ENCODE measurements at places on chromosomes 6 and 20.

GRCh38 chr6:8075185-8075584, 11.0 kb upstream of the BLOC1S5 start:
- DNase-seq: no peak

DNA sequence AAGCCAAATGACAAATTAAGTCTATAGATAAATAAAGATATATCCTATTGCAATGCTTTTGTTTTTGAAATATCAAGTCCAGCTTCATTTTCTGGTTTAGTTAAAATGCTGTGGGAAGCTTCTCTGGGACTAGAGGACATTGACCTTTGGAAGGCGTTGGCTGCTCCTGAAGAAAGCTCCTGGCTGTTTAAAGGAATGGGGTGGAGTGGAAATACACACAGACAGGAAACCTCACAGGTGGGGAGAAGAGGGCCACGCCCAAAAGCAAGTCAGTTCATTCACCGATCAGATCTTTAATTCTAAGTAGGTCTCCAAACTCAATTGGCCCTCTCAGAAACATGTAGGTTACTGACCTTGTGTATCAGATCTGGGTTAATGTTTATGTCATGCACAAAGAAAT, 59.6 kb downstream of the SPTLC3 start:
- DNase-seq: no peak

GRCh38 chr6:163804991-163805390, 390.5 kb downstream of the QKI start:
- no peak for DNase-seq

GRCh38 chr6:11609324-11610071, 71.9 kb downstream of the TMEM170B start:
- no peak for DNase-seq

GRCh38 chr6:13666194-13667105, 45.2 kb downstream of the RANBP9 start:
- no peak for DNase-seq

GRCh38 chr6:71499667-71500066, 211.1 kb downstream of the OGFRL1 start:
- no peak for DNase-seq

DNA sequence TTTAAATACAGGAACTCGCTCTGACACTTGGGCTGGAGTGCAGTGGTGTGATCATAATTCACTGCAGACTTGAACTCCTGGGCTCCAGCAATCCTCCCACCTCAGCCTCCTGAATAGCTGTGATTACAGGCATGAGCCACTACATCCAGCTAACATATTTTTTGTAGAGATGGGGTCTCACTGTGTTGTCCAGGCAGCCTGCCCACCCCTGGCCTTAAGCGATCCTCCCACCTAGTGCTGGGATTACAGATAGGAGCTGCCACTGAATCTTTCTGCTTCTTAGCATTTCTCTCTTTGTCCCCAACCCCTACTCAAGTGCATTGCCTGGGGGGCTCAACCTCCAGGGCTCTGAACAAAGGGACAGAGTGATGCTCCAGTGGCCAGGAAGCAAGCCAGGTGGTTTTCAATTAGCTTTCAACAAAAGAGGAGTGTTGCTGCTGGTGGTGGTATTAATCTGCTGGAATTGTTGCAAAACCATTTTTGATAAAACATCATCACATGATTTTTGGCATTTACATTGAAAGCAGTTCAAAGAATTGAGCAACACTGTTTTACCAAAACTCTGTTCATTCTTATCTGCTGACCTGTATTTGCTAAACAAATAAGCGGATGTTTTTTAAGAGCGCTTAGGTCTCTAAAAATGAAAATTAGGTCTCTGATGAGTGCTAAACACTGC, 40.4 kb upstream of the BPIFA2 start:
- no peak for DNase-seq

DNA sequence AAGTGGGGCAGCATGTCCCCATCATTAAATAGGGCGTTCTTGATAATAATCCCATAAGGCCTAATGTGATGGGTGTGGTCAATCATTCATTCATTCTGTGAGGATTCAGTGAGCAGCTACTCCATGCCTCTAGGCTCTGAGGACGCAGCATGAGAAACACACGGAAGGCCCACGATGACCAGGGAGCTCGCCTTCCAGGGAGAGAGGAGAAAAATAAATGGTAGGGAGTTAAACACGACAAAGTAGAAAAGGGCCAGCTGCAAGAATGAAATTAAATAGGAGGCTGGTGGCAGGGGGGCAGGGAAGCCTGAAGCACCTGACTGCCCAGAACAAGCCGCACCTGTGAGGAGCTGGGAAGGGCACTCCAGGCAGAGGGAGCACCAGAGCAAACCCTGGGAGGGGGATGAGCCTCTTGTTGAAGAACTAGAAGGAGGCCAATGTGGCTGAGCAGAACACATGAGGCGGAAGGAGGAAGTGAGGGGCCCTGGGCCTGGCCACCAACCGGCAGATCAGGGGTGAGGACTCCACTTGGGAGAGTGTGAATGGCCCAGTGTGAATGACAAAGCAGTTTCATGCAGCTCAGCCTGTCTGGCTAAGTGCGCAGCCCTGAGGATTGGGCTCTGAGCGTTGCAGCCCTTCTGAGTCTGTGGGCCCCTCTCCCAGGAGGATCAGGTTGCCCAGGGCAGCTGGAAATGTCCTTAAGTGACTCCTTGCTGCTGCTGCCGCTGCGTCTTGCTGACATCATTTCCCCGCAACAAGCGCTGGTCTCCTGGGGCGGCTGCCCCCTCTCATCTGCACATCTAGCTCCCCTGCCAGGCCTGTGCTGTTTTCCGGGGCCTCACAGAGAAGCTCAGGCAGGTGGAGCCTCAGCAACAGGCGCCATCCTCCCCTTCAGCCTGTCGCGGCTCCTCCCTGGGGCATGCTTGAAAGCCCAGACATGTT, 99.9 kb downstream of the CDH26 start:
- DNase-seq: no peak

DNA sequence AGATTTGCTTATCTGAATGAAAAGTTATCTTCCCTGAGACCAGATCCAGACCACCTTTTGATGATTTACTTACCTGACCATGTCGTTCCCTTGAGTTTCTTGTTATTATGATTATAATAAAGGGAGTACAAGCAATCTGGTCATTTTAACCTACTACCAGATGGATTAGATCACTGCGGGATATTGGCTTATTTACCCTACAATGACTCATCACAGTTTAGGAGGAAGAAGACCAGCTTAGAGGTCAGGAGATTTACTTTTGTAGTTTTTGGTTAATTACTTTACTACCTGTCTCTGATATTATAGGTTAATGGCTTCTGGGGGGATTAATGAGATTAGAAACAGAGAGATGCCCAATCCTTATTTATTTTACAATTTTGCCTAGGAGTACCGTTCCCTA, 10.7 kb downstream of the PKIB start:
- DNase-seq: no peak

GRCh38 chr6:74735304-74735703, 470.5 kb downstream of the COL12A1 start:
- DNase-seq: no peak

DNA sequence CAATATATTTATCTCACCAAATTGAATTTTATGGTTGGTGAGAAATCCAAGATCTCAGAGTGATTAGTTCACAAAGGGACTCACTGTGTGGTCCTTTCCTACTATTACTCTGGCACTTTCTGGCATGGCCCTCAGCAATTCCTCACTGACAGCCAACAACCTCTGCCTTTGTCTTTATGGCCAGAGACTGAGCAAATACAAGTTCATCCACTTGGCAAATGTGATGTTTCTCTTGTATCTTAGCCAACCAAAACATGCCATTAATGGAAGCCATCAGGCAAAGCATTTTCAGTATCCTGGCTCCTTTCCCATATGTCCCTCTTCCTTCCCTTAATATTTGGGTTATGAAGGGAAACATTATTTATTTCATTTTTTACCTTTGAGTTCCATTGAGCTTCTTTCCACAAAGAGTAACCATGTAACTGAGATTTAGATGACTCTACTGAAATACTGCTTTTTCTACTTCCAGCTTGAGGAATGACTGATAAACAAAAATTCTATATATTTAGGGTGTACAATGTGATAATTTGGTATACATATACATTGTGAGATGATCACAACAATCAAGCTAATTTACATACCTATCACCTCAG, 30.8 kb upstream of the SMLR1 start:
- no peak for DNase-seq

GRCh38 chr6:41955412-41955811, 13.8 kb upstream of the CCND3 start:
- DNase-seq: no peak

GRCh38 chr6:64644024-64644423, 1008.4 kb downstream of the PHF3 start:
- DNase-seq: no peak

- DNase-seq: no peak
These were observed at the start of gene F13A1 for GRCh38 chr6:6319952-6320811. Gene F13A1 (minus strand): TSS chr6:6320662. CDS start chr6:6318664, 1,998 bp downstream.

DNA sequence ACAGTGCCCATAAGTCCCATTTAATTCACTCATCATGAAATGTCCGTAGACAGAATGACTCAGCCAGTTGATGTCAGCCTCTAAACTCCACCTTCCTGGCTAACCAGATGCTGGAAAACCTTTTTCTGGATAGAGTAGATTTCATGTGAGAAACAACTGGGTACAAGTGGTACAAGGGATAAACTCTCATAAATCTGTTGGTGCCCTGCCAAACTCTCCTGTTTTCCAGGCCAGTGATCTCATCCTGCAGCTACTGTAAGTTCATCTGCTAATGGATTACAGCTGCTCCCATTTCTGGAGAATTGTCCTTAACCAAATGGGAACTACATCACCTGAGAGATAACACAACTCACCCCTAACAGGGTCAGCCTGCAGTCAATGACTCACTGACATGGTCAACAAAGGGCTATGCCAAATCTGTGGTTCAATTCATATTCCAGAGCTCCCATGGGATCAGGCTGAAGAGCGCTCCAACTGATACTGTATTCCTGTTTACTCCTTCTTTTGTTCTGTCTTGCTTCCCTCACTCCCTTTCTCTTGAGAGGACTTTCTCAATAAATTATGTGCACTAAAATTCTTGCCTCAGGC, 210.1 kb upstream of the HDDC2 start:
- DNase-seq: peak; percentile 72

DNA sequence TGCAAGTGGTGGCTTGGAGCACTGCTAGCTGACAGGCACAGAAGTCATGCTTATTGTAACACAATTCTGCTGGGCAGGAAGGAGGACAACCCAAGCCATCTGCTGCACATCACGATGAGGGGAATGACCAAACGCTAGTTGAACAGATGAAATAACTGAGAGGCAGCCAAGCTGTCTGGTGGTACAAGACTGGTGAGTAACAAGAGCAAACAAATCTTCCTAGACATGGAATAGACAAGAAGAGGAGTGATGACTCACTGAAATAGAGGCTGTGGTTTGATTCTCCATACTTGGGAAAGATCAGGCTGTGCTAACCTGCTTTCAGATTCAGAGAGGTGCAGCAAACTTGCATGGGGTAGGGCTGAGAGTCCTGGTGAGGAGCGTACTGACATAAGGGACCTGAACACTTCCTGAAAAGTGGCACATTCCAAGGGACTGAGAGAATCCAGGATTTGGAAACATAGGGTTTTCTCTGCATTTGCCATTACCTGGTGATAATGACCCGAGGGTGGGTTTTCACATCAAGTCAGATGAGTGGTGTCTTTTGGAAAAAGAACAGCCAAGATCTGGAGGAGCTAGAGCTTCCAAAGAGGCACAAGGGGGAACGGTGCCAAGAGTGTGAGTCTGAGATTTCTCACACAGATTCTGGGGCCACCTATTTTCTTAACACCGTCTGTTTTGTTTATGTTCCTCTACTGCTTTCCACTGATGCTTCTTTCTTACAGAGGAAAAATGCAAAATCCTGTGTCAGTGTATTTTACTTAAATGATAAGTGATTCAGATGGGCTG, 60.0 kb downstream of the PRL start:
- DNase-seq: no peak

DNA sequence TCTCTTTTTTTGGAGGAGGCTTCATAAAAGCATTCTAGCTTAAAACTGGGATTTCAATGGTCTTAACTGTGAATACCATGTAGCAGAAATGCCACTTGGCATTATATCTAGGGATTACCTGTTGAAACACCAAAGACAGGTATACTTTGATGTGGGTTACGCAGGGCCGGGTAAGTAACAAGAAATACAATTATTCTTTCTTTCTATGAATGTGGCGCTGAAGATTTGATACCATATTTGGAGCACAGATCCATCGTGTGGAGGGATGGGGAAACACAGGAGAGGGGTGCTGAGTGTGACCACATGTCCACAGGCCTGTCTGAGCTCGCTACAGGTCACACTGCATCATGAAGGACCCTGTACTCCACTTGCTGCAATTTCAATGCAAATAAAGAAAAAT, 257.8 kb downstream of the GMPR start:
- no peak for DNase-seq

- no peak for DNase-seq
These were observed 8.2 kb upstream of the TBX18 start for GRCh38 chr6:84772428-84773132.

- DNase-seq: no peak
These were observed 113.0 kb upstream of the SLC22A23 start for GRCh38 chr6:3569816-3570215.

DNA sequence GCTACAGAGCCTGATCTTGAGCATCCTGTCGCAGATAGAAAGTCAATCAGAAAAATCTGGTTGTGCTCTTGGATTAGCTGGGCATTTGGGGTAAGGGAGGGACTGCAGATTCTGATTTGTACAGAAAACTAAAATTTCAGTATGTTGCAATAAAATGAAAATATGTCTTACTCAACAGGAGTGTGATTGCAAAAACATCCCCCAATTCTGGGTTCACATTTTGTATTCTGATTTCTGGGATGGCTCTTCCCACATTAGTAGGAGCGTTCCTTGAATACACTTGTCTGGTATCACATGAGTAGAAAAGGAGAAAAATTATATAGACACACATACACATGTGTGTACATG, 40.5 kb downstream of the PANK2 start:
- no peak for DNase-seq

DNA sequence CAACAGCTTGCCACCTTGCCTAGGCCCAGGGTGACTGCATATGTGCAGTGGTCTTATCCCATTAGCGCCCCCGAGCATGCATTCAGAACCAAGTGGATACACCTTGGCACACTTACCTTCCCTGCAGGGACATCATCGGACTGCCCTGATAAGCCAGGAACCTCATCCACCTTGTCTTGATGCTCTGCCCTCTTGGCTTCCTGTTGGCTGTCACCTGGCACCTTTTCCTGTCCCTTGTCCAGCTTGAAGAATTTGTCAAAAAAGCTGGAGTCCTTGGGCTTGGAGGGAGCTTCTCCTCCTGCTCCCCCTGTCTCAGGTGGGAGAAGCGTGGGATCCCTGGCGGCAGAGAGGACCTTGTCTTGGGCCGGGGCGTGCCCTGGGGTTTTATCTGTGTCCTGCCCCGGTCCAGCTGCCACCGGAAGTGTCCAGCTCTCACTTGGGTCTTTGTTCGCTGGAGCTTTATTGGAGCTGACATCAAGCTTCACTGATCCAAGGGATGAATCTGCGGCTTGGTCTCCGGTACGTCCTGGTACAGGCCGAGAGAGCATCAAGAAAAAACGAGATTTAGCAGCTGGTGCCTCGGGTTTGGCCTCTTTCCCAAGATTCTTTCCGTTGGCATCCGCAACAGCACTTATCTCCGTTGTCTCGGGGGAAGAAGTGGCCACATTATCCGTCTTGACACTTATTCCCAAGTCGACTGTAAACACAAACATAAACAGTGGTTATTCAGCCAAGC, 42.0 kb downstream of the BCAS1 start:
- no peak for DNase-seq

- no peak for DNase-seq
These were observed 1074.3 kb downstream of the KIF16B start for GRCh38 chr20:15498926-15499325.
